ENCODE measurements at places on chromosomes 6 and 20.

- DNase-seq = no peak
Observed at GRCh38 chr6:1609041-1609647, 571 bp upstream of the FOXC1 start.

- no peak for DNase-seq
Observed at GRCh38 chr6:2817903-2818443, 23.7 kb downstream of the SERPINB1 start.

GRCh38 chr20:62357187-62357667 lies 9.9 kb downstream of the LAMA5 start:
- no peak for DNase-seq

- no peak for DNase-seq
Observed at GRCh38 chr6:84227044-84227433, 404 bp downstream of the CEP162 start.

DNA sequence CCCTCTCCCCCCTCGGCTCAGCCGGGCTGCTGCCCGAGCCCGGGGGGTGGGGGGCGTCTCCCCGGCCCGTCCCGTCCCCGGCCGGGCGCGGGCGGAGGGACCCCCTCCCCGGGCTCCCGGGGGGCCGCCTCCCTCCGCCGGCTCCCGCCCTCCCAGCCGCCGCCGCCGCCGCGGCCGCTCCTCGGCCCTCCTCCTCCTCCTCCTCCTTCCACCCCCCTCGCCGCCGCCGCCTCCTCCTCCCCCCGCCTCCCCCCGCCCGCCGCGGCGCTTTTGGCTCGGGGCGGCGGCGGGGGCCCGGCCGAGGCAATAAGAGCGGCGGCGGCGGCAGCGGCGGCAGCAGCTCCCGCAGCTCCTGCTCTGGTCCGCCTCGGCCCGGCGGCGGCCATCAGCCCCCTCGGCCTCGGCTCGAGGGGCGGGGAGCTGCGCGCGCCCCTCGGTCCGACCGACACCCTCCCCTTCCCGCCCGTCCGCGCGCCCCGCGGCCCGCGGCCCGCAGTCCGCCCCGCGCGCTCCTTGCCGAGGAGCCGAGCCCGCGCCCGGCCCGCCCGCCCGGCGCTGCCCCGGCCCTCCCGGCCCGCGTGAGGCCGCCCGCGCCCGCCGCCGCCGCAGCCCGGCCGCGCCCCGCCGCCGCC lies 38.7 kb downstream of the GNAS start:
- no peak for DNase-seq

DNA sequence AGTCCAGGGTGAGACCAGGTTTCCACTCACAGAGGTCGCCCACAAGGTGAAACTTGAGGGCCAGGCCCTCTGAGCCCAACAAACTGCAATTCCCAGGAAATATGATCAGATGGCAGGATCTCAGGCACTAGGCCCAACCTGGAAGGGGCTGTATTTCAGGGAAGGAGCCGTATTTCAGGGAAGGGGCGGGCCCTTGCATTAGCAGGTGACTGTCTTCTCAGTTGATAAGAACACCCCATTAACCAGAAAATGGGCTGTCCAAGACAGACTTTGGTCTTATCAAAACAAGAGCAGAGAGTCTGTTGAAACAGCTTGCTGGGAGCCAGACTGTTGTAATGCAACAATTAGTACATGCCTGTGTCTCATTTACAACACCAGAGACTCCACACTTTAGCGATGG lies 10.9 kb upstream of the BNIP5 start:
- no peak for DNase-seq

GRCh38 chr20:21614980-21615379 lies 90.5 kb upstream of the PAX1 start:
- no peak for DNase-seq

GRCh38 chr6:89146718-89147700 lies 1.2 kb downstream of the PM20D2 start:
- DNase-seq = no peak

- peak; percentile 24 for DNase-seq
Observed at GRCh38 chr20:37543828-37544227, 16.2 kb upstream of the BLCAP start.

- no peak for DNase-seq
Observed at GRCh38 chr6:140821196-140821595, 1311.5 kb upstream of the GJE1 start.

- no peak for DNase-seq
Observed at GRCh38 chr6:142087950-142088857, 44.5 kb upstream of the GJE1 start.

GRCh38 chr6:144055121-144055931 lies 40.0 kb downstream of the SF3B5 start:
- DNase-seq = no peak

DNA sequence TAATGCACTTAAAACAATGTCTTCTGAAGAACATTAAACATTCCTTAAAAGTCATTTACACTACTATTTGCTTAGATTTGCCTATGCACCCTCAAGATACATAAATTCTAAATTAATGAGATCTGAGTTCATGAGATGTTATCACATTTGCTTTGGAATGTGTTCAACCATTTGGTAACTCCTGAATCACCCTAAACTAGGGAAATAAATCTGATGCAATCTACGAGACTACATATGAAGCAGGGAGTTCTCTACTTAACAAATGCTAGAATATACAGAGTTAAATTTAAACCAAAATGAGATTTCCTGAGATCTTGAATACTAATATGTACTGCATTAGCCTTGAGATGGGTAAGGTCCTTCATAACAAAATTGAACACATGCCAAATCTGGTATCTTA lies 170.1 kb downstream of the CLIC5 start:
- DNase-seq = peak; percentile 22

- DNase-seq = no peak
Observed at GRCh38 chr6:156125844-156126243, 651.3 kb upstream of the ARID1B start.

DNA sequence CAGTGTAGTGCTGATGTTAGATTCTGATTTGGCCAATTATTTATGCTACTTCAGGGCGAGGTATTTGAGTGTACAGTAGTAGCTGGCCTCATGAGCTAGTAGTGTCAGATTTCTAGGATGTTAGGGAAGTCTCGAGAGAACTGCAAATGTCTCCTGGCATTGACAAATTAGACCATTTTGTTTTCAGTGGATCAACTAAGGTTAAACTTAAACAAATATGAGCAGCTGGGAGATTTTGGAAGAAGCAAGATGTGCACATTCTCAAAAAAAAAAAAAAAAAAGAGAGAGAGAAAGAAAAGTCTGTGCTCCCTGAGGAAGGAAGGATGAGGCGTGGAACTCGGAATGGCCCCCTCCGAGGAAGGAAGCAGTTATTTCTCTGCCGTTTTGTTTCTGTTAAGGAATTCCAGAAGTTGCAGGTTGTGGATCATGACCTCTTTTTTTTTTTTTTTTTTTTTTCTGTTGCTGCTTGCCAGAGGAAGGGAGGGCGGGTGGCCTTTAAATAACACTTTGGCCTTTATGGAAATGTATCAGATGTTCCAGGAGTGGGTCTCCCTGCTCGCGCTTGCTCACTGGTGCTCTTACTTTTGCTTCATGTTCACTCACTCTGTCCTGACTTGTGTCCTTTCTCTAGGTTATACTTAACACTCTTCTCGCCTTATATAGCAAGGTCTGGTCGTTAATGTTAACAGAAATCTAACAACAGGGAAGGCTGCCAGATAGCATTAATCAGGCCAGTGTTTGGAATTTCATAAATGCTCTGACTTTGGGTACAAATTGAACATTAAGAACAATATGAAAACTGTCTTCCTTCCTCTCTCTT lies 124.4 kb downstream of the TCP11 start:
- DNase-seq = no peak

DNA sequence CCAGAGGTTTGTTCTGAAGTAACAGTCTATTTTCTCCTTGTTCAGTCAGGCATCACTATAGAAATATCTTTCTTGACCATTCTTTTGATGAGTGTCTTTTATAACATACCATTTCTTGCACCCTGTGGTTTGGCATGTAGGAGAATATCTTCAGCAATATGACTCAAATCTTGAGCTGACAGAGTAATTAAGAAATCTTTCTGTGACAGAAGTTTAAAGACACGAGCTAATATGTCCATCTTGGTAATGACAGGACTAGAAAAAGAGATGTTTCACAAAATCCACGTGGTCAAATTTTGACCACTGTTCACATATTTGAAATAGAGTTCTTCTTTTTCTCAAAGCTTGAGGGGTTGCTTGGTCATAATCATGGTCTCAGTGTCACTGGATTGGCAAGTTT lies 149.9 kb downstream of the MYB start:
- DNase-seq = no peak
